Left lung (tissue), 14 donors: ENCODE measurements at places on chromosomes 11 and 22.

- DNase-seq = no peak
Observed at GRCh38 chr11:69582756-69583467, 58.0 kb upstream of the CCND1 start.

DNA sequence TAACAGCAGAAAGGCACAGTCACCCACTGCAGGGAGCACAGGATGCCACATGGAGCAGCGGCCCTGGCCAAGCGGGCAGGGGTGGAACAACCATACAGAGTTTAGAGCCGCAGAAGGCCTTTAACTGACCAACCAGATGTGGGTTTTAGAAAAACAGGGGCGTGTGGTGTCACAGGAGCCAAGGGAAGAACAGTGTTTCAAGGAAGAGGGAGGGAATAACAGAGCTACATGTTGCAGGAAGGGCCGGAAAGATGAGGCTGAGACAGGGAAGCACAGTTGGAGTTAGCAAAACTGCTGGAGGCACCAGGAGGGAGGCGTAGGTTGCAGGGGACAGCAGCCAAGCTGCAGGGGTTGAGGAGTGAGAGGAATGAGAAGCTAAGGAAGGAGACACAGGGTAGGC lies 7.8 kb upstream of the NAA40 start:
- no peak for DNase-seq

DNA sequence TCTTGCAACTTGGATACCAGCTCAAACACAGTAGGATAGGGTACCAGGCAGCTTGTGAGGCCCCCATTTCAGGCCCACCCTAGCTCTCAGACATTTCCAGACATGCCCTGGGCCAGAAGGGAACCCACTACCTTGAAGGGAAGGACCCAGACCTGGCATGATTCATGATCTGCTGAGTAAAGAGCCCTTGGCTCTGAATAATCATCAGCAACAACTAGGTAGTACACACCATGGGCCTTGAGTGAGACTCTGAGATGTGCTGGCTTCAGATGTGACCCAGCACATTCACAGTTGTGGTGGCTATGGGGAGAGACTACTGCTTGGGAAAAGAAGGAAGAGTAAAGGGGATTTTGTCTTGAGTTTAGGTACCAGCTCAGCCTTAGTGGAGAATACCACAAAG lies 23.6 kb downstream of the JRKL start:
- DNase-seq = no peak

DNA sequence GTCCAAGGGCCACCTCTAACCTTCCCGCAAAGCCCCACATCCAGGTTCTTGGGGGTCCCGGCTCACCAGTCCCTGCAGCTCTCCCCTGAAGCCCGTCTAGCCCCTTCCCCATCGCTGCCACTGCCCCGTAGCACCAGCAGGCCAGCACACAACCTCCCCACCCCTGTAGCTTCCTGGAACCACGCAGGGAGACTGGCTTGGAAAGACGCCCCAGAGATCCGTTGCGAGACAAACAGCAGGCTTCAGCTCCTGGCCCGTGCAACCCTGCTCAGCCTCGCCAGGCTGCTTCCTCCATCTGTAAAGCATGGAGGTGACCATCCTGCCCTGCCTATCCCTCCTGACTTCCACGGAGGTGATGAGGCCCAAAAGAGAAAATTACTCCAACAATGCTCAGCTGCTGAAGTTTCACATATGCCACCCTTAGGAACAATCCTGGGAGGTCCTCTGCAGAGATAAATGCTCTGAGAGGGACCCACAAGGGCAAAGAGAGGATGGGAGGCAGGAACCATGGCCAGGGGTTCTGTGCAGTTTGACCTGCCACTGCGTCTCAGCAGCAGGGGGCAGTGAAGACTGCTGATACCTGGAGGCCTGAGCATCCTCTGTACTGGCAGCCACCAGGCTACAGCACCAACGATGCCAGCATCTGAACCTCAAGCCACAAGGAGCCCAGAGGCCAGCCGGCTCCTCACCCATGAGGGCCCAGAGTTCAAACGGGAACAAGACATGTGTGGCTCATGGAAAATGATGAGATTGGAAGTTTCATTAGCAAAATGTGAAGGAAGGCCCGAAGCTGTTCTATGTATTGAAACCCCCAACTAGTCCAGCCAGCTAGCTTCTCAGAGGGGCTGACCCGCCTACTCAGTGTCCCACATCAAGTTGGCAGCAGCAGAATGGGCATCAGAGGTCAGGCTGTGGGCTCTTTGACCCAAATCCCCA lies 16.1 kb downstream of the DGCR2 start:
- DNase-seq = no peak

DNA sequence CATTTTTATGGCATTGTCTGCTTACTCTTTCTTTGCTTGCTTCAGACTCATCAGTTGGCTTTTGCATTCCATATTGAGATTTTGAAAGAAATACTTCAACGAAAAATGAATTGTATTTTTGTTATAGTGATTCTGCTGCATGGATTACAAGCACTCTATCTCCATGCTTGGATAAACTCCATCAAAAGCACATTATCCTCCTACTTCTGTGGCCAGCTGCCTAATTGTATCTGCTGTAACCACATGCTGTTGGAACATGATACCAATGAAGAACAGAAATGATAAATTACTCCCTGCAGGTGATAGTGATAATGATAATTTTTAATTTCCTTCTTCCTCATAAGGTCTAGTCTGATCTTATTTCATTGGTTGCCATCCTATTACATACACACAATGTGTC lies 100.8 kb downstream of the PRMT3 start:
- DNase-seq = no peak
